ENCODE measurements at places on chromosomes 5 and 9.

DNA sequence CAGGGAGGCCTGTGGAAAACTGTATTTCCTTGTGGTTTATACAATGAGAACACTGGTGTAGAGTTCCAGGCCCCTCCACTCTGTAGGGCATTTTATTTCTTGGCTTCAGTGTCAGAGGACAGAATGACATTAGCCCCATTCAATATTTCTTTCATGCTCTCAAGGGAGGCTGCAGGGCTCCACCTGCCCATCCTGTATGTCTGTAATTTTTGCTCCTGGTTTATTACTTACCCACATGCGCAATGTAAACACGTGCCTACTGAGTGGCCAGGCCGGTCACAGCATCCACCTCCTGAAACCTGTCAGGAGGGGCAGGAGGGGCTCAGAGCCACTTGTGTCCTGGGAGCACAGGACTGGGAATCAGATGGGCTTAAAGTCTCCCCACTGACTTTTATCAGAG, 82.4 kb downstream of the GADD45G start:
- no peak for DNase-seq

DNA sequence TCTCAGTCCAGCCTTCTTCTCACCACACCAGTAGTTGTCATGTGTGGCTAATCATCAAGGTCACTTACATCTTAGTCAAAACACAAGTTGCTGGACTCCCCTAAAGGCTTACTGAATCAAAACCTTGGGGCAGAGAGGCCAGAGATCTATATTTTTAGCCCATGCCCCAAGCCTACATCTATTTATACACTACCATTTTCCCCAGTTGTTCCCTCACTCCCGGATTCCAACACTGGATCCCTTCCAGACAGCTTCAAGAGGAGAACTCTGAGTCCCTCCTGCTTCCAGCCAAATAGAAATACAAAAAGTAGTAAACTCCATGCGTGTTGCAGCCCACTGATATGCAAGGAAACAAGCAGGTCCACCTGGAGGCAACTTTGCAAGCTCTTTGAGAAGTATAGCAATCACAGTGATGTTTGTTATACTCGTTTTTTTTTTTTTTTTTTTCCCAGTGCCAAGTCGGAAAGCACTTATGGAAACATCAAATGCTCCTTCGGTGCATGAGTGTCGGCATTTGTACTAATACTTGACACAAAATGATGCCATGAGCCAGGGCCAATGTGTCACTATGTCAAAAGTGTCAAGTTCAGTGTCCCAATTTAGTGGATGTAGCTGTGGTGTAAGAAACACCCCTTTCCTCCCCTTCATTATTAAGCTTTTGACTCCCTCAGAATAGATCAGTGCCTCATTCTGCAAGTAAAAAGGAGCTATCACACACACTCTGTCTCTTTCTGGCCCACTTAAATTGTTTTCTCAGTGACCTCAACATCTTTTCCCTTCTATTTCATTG, 594.2 kb upstream of the SGCD start:
- no peak for DNase-seq

DNA sequence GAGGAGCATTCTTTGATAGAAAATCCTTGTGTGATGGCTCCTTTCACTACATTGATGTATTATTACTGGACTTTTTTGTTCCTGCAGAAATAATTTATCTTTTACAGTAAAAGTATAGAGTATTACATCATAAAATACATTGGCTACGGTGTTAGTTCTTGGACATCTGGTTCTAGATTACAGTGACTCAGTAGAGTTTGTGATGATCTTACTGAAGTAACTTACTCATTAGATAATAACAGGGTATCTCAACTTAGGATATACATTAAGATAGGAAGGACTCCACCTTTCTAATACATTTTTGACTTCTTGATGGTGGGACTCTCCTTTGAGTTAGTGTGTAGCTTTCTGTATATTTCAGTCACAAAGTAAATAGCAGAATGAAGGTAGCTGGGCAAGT, 59.1 kb downstream of the ZNF462 start:
- DNase-seq = no peak

GRCh38 chr9:92183449-92183848, 68.2 kb upstream of the SPTLC1 start:
- no peak for DNase-seq

DNA sequence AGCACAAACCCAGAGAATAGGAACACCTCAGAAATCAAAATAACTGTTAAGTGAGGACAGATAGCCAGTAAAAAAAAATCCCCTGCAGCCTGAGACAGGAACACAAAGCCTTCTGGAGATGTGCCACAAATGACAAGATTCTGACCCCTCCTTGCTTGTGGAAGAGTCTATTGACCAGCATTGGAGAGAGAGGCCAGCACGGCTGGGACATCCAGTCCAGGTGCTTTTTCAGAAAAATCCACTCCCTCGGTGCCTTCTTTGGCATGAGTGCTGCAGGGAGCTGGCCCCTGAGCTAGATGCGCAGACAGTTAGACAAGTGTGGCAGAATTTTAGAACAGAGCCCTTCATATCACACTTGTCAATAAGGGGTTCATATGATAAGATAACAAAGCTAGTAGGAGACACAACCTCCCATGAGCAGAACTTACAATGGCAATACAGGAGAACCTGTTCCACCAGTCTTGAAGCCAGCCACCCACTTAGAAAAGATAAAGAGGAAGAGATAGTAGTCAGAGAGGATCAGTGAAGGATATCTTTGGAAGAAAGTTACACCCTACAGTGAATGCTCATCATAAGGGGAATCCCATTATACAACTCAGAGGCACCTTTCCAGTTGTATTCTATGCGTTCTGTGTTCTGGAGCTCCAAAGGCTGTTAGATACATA, 298.4 kb downstream of the TLE1 start:
- no peak for DNase-seq

GRCh38 chr5:56262279-56262678, 29.1 kb upstream of the ANKRD55 start:
- DNase-seq = no peak

GRCh38 chr9:89550346-89550927, 52.5 kb upstream of the SEMA4D start:
- no peak for DNase-seq

DNA sequence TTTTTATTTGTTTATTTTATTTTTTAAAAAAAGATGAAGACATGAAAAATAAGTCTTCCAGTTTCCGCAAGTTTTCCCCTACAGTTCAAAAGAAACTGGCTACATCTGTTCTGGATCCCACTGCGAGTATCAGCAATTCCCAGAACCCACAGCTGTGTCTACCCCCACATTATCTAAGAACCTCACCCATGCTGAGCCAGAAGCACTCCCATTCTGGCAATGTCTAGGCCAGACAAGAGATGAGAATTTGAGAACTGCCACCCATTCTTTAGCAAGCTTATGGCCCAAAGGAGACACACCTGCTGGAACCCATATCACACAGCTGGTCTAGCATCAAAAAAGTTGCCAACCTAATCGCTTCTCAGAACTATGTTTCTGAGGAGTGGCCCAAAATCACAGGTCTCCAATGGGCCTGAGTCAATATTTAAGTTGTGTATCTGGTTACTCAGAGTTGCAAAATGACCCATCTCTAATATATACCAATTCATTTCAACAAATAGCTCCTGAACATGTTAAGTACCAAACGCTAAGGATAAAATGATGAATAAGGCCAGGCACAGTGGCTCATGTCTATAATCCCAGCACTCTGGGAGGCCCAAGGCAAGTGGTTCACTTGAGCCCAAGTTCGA, 27.1 kb downstream of the MTMR12 start:
- DNase-seq = no peak

GRCh38 chr5:3613726-3614125, 18.1 kb downstream of the IRX1 start:
- DNase-seq = no peak

DNA sequence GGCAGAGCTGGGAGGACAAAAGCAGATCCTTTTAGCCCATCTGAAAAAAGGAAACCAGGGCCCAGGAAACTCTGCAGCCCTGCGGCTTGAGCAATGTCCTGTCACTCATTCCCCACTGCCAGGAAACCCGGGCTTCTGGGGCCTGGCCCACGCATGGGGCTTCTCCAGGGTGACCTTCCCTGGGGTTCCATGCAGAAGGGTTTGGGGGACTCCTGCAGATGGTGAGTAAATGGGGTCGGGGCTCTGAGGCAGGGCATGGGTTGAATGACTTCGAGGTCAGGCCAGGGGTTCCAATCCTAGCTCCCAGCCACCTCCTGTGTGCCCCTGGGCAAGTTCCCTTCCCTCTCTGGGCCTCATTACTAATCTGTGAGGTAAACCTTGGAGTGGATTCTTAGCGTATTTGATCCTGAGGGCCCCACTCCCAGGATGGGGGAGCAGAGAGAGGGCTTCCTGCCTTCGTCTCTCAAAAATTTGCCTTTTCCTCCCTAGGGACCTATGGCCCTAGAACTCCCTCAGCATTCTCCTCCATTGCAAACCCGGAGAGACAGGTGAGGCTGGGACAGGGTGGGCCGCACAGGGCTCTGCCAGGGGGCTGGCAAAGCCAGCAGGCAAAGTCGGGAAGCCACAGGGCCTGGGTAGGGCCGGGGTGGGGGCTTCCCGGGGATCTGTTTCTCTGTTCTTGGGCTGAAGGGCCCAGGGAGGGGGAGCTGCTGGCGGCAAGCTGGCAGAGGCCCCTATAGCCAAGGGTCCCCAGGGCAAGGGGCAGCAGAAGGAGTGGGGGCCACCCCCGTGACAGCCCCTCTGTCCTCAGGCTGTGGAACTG, 25.8 kb downstream of the ADGRD2 start:
- no peak for DNase-seq

- DNase-seq = no peak
These were observed 17.5 kb downstream of the CYFIP2 start for GRCh38 chr5:157283434-157283833.

- DNase-seq = no peak
These were observed 272.2 kb upstream of the ADRA1B start for GRCh38 chr5:159644053-159644452.

GRCh38 chr5:16975950-16976624, 40.0 kb upstream of the MYO10 start:
- DNase-seq = no peak

DNA sequence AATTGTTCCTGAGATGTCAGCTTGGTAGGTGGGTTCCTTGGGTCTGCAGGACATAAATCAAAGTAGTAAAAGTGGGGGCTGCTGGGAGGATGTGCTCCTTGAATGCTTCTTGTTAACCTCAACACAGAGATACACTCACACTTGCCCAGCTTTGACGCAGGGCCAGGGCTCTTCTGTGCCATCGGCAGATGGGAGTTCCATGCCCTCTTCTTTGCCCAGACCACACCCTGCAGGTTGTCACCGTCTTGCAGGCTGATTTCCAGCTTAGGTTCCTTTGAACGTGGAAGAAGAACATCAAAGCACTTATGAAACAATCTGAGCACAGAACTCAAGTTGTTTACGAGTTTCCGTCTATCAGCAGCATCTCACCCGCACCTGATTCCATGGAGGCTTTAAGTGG, 11.0 kb downstream of the DBH start:
- DNase-seq = no peak

DNA sequence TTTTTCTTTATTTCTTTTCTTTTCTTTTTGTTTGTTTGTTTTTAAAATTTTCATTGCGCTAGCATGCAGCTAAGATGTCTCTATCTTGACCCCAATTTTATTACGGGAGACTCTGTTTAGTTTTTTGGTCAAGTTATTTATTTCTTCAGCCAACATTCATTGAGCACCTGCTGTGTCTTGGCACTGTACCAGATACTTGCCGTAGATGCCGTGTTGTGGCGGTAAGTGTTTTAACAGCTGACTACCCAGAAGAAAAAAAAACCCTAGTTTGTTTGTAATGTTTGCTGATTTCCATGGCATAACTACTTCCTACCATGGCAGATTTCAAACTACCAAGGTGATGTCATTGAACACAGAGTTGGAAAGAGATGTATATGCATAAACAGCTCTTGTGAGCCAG, 65.0 kb downstream of the UGCG start:
- DNase-seq = no peak

GRCh38 chr9:134670042-134670525, 28.5 kb downstream of the COL5A1 start:
- DNase-seq = peak; percentile 78

DNA sequence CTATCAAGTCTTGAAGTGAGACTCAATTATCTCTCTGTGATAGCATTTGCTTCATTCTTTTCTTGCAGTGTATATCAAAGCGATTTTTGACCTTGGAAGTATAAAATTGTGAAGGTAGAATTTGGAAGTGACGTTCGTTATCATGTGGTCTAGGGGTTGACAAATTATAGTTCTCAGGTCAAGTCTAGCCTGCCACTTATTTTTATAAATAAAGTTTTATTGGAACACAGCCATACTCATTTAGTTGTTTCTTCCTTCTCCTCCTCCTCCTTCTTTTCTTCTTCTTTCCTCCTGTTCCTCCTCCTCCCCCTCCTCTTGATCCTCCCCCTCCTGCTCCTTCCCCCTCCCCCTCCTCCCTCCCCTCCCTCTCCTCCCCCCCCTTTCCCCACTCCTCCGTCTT, 38.0 kb downstream of the LRRTM2 start:
- DNase-seq = no peak

DNA sequence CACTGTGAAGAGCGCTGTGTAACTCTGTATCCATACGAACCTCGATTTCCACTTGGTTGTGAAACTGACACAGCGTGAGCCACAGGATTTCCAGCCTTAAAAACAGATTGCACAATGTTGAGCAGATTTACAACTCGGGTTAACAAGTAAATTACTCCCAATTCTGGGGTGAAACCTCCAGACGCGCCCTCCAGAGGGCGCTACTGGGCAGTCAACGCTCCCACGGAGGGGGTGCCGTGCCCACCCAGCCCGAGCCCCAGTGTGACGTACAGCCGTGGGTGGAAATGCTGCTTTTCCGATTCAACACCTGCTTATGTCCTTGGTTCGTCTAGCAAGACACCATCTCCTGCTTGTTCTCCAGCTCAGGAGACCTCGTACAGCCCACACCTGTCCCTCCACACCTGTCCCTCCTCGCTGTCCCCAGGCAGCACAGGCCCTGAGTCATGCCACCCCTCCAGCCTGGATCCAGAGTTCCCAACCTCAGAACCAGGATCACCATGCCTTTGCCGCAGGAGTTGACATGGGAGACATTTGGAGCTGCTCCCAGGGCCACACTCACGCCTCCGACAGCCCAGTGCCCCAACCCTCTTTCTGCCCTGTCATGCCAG, 34.4 kb upstream of the SLC6A3 start:
- DNase-seq = peak; percentile 42

- no peak for DNase-seq
These were observed 201.3 kb upstream of the PUM3 start for GRCh38 chr9:3045153-3045552.

DNA sequence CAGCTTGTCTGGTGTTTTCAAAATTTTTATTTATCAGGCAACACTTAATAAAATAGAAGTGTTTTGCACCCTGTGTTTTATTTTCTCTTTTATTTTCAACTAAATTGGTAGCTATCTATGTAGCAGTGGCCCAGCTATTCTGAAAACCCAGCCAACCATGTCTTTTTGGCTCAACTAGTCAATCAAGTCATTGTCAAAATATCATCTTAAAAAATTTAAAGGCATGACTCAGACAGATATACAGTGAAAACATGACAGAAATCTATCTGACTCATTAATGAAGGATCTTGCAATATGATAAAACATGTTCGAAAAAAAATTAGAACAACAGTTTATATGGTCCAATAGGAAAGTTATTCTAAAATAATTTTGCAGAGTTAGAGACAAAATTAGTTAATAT, 75.1 kb downstream of the HSD17B4 start:
- no peak for DNase-seq

Data from GM04504 (cell line).